Hippocampal formation (tissue), 2 donors: ENCODE measurements at places on chromosomes 16 and 17.

DNA sequence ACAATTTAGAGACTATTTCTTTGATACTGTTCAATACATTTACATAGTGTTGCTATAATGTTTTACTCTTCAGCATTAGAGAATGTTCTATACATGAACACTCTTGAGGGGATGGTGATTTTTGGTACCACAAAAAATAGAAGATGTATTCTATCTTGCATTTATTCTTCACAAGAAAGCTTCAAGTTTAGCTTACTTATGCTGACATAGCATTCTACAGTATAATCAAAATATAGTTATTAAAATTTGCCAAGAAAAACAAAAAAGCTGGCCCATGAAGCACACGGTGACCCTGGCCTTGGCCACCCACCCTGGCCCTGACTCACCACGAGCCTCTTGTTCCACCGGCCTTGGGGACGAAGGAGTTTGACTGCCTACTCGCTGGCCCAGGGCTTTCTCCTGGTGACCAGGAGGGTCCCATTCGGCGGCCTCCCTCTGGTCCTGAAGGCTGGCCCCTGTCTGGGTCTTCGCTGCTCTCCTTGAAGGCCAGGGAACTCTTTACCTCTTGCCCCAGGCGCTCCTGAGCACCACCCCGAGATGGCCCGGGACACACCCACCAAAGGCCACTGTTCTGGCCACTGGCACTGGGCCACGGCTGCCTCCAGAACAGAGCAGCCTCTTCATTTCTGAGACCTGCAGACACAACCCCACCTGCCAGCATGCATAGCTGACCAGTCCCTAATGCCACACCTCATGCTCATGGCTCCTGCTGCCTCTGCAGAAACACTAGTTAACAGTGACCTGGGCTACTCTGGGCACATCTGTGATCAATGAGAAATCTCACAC lies 22.5 kb upstream of the ICAM2 start:
- no peak for DNase-seq

- DNase-seq: no peak
These were observed 21.2 kb downstream of the CARHSP1 start for GRCh38 chr16:8847623-8848022.

DNA sequence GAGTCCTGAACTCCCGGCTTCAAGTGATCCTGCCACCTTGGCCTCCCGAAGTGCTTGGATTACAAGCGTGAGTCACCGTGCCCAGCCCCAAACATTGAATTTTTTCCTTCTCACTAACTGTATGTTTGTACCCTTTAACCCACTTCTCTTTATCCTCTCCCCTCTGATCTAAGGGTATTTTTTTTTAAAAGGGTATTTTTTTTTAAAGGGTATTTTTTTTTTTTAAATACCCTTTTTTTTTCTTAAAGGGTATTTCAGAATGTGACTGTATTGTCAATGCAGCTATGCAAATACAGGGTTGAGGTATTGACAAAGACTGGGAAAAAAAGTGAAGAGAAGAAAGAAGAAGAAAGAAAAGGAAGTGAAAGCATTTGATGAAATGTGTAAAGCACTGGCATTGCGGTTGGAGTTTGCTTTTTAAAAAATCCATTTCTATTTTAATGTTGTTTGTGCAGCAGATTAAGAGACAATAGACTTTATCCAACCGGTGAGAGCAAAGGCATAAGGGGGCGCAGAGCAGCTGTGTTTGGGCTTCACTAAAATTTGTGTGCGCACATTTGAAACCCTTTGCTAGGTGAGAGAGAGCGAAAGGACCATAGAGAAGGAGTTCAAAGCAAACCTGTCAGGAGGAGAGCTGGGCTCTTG lies 42.4 kb downstream of the SYT17 start:
- no peak for DNase-seq

GRCh38 chr16:89371386-89371785 lies 119.0 kb downstream of the ANKRD11 start:
- DNase-seq: no peak

DNA sequence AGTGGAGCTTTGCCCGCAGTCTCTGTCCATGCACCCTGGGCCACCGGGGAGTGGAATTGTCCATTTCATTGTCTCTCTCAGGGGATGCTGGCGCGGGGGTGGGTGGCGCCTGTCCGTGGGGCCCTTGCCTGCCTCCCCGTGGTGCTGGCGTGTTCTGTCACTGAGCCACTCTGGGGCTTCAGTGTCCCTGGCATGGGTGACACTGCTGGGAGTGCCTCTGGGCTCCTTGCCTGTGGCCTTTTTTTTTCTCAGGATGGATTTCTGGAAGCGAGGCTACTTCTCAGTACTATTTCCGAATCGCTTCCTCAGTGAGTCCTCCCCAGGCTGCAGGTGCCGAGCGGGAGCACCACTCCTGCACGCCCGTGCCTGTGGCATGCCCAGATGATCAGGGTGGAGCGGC lies 55.0 kb downstream of the PDPK1 start:
- no peak for DNase-seq

- no peak for DNase-seq
These were observed 17.5 kb downstream of the CACNG4 start for GRCh38 chr17:66981983-66982508.

- no peak for DNase-seq
These were observed 10.7 kb downstream of the AANAT start for GRCh38 chr17:76478097-76478496.

- DNase-seq: no peak
These were observed 142.5 kb downstream of the PARN start for GRCh38 chr16:14487579-14487978.

GRCh38 chr17:76260220-76260619 lies 4.9 kb upstream of the UBALD2 start:
- DNase-seq: no peak

- no peak for DNase-seq
These were observed 17.3 kb upstream of the KCNJ12 start for GRCh38 chr17:21358682-21359482.

- DNase-seq: no peak
These were observed 11.1 kb downstream of the CBFA2T3 start for GRCh38 chr16:88965826-88966480.

DNA sequence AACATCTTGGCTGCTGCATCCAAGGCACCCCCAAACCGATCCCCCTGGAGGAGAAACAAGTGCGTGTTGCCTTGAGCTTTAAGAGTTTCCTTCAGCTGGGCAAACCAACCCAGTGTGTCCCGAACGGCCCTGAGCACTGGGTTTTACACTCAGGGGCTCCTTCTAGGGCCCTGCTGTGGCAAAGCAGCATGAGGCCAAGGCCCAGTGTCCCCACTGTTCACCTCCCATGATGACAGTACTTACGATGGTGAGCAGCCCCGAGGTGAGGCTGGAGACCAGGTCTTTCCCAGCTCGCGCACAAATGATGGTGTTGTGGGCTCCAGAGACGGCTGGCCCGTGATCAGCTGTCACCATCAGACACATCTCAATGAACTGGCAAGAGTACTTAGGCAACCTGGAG lies 6.6 kb upstream of the KLHL11 start:
- DNase-seq: no peak

GRCh38 chr17:57328109-57328882 lies 72.0 kb downstream of the MSI2 start:
- DNase-seq: no peak

DNA sequence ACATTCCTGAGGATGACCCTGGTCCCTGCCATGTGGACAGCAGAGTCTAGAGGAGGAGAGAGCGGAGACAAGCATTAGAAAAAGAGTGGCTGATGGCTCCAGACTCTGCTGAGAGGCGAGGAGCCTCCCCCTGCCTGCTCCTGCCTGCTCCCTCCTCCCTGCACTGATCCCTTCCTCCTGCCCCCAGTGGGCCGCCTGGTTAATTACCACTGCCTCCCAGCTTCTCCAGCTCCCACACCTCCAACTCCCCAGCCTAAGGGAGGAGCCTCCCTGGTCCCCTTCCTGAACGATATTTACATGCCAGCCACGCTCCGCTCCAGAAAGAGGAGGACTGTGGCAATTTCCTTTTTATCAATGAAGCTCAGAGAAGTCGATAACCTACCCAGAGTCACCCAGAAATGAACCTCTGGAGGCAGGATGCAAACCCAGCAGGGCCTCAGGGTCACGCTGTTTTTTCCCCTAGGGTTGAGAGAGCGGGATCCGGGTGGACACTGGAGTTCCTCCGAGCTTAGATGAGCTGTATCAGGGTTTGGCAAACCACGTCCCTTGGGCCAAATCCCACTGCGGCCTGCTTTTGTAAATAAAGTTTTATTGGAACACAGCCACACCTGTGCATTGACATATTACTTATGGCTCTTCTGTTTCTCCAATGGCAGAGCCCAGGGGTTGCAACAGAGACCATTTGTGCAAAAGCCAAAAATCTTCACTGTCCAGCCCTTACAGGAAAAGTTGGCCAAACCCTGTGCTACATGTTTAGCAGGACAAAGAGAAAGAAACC lies 27.1 kb upstream of the JPH3 start:
- DNase-seq: no peak

DNA sequence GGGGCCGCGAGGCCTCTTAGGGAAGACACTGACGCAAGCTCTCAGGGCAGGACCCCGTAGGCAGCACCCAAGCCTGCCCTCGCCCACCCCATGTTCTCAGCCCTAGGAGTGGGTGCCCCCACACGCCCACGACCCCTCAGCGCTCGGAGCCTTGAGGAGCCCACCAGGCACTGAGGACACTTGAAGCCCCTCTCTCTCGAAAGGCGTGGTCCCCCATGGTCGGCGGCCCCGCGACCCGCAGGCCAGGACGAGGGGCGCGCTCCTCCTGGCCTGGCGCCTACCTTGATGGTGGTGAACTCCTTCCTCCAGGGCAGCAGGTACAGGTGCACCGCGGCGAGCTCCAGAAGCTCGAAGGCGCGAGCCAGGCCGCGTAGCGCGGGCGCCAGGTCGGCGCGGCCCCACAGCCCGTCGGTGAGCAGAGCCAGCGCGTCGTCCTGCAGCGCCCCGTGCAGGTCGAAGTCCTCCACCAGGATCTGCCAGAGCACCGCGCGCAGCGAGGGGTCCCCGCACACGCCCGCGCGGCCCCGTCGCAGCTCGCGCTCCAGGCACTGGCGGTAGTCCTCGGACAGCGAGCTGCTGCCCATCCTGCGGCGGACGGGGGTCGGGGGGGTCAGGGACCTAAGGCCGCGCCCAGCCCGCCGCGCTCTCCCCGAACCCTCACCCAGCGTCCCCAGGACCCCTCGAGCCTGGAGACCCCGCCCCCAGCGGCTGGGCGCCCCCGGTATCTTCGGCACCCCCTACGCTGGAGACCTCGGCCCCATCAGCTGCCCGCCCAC lies 668 bp downstream of the SPATA2L start:
- no peak for DNase-seq

GRCh38 chr16:17559394-17559793 lies 88.6 kb upstream of the XYLT1 start:
- no peak for DNase-seq

DNA sequence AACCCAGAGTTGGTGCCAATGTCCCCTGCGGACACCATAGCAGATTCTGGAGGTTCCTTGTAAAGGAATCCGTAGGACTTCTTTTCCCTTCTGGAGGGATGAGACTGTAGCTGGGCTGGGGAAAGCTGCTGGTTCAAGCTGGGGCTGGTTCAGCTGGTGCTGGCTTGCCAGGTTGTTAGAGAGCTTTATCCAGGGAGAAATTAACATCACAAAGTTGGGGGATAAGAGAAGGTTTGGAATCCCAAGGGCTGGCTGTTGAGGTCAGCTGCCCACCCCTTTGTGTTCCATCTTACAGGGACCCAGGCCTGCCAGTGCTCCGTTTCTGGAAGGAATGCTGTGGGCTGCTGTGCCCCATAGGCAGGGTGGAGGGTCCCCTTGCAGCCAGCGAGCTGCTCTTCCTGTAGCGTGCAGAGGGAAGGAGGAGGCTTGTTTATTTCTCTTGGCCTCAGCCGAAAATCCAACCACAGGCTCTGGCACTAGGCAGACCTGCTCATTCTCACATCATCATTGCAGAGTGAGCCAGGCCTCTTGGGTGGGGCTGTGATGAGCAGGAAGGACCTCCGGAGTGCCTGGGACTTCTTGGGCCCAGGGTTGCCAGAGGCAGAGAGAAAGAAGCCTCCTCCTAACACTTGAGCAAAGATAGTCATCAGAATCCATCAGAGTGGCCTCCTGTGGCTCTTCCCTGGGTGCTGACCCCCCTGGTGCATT lies 251.1 kb downstream of the SEC14L1 start:
- no peak for DNase-seq

- no peak for DNase-seq
These were observed 96.6 kb downstream of the TBC1D16 start for GRCh38 chr17:79939094-79939435.

DNA sequence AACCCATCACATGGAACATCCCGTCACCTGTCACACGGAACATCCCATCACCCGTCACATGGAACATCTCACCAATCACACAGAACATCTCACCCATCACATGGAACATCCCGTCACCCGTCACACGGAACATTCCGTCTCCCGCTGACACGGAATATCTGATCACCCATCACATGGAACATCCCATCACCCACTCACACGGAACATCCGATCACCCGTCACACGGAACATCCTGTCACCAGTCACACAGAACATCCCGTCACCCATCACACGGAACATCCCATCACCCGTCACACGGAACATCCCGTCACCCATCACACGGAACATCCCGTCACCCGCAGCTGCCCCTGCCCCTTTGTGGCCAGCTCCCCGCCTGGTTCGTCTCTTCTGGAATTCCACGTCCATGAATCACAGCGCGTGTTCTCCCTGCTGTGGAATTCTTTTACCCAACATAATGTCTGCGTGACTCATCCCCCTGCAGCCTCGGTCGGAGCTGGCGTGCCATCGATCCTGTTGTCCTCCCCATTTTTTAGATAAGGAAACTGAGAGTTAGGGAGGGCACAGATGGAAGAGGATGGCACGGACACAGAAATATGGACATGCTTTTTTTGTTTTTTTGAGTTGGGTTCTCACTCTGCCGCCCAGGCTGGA lies 5.6 kb downstream of the CPNE7 start:
- no peak for DNase-seq

GRCh38 chr16:17334096-17334495 lies 136.7 kb downstream of the XYLT1 start:
- no peak for DNase-seq

DNA sequence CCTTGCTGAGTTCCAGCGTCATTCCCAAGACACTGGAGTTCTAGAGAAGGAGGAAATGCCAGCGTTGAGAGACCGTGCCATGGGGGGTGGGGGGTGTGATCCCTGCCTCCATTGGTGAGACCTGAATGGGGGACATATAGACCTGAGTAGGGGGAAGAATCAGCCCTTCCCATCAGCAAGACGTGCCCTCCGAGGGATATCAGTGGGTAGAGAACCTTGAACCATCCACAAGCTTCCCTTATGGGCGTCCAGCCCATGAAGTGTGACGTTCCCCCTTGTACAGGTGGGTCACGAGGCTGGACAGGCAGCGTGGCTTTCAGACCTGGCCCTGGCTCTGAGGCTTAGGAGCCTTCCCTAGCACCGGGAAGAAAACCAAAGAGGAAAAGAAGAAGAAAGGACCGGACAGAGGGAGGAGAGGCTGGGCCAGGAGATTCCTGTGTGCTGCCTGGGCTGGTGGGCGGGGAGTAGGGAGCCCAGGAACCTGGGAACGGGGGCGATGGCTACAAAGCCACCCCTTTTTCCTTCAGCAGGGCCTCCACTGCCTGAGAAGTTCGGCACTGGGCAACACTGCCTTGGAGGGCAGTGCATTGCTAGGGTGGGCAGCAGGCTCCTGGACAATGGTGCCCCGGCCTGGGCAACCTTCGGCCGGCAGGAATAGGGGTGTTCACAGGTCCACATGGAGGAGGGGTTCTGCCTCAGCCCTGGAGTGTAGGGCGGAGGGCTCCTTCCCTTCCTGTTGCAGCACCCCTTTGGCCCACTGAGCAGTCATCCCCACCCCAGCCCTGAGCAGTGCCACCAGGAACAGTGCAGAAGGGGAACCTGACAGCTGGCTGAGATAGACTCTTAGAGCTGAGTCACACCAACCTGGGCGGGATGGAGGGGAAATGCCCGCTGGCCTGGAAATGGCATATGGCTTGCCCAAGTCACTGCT lies 7.2 kb downstream of the RAB11FIP4 start:
- no peak for DNase-seq
